ENCODE measurements at places on chromosomes 2 and 18.

GRCh38 chr2:12674644-12675328 is 42.0 kb upstream of the TRIB2 start:
- no peak for DNase-seq

GRCh38 chr2:59856391-59856790 is 697.1 kb downstream of the BCL11A start:
- DNase-seq: no peak

DNA sequence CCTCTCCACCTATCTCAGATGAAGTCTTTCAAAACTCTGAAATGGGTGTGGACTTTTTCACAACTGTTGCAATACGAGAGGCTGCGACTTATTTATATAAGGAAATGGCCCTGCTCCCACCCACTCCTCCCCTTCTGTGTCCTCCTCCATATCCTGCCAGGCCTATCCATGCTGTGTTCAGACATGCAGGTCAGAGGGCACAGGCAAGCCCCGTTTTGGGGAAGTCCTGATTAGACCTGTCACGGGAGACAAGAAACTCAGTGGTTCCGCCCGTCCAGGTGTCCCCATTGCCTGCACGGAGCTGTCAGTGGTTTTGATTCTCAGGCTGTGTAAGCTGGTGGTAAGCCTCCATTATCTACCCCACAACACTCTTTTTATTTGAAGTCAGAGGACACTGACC is 99.6 kb upstream of the MGAT5 start:
- no peak for DNase-seq

DNA sequence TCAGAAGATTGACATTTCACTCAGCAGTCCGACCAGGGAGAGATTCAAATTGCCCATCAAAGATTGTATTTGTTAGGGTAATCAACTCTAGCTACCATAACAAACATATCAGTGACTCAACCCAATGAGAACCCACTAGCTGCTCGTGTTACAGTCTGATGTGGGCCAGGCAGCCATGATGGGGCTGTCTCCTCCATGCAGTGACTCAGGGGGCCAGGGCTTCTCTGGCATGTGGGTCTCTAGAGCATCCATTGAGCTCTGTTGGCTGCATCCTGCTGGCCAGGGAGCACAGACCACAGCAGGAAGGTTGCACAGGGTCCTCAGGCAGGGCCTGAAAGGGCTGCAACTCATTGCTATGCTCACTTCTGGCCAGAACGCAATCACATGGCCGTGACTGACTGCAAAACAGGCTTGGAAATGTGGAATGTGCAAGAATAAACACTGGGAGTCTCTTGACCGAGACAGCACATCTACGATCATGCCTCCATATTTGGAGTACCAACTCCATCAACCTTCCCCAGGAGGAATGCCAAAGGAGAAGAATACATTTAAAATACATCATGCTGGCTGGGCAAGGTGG is 216.8 kb downstream of the EIPR1 start:
- DNase-seq: peak; percentile 24

All from foreskin fibroblast (primary cell).